Mesothelial cell of epicardium (in vitro differentiated cells): ENCODE measurements at places on chromosomes 16 and 17. TPM values are rescaled to one million over a fixed set of nuclear protein-coding genes. Genes with fewer than 3 reads are reported as not detected.

DNA sequence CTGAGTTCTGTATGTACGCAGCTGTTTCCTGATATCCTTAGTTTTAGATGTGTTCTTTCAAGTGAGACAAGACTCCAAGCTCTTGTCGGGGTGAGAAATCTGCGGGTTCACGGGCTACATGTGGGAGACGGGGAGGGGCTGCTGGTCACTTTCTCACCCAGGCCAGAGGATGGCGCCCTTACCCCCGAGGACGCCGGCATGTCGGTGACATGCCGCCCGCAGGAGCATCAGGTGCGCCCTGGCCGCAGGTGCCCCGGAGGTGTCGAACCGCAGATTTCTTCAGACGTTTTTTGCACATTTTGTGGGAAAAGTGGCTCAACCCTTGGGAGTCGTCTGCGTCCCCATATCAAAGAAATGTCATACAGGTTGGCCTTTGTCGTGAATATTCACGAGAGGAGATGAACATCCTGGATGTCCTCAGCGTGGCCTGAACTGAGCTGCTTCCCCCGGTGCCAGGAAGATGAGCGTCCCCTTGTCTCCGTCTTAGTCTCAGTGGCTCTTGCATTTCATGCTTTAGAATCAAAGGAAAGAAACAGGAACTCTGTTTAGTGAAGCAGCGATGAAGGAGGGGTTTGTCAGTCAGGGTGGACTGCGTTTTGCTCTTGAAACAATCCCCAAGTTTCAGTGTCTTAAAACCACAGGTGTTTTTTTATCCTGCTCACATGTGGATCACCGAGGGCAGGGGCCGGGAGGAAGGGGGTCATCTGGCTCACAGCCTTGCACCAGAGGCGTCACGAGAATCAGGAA lies 75.4 kb upstream of the ZNF750 start:
- peaks cover 12% of the 10 kb centered on the region for H3K36me3 ChIP-seq
- no peak overlapping the region for H3K4me3 ChIP-seq
- no peak for DNase-seq
- no peaks in the 10 kb centered on the region for H3K27me3 ChIP-seq
- no peak overlapping the region for H3K27ac ChIP-seq

The MPP3 gene
- 22.9 to 24.3 TPM (median 22.9 TPM) in 3 replicates for total RNA-seq

The KCNJ12 gene
- 0.53 to 0.76 TPM (median 0.54 TPM) in 3 replicates for total RNA-seq

GRCh38 chr17:14760719-14761411 lies 460.0 kb downstream of the HS3ST3B1 start:
- no peak for DNase-seq
- no peaks in the 10 kb centered on the region for H3K36me3 ChIP-seq
- H3K4me1 ChIP-seq, result peaks cover 5% of the 10 kb centered on the region
- no peak overlapping the region for H3K27ac ChIP-seq
- no peaks in the 10 kb centered on the region for H3K27me3 ChIP-seq

GRCh38 chr17:65572581-65573281 lies 11.3 kb upstream of the AXIN2 start:
- peaks cover 9% of the 10 kb centered on the region for H3K4me1 ChIP-seq
- DNase-seq, result no peak
- H3K27ac ChIP-seq, result no peak overlapping the region
